ENCODE measurements at places on chromosomes 2 and 18.
A peak's percentile ranks its signal among the peaks of the same experiment; 100 is the strongest.

DNA sequence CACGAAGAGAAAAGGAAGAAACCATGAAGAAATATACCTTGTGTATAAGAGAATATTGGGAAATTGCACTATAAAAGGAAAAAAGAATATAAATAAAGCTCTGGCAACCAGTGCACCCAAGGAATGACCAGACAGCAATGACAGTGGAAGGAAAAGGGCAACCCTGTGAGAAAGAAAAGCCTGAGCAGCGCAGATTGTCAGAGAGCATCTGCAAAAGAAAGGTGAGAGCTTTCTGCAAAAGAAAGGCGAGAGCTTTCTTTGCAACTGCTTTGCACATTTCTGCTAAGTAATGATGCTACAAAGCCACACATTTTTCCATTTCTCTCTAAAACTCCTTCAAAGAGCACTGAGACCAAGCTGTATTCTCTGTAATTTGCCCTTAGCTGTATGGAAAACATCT is 83.6 kb downstream of the CTNNA2 start:
- DNase-seq, result no peak

GRCh38 chr18:5895299-5895875 is at the start of gene TMEM200C:
TSS of gene TMEM200C (minus strand) at chr18:5895522. CDS start at chr18:5892063, 3,459 bp downstream.
- no peak for DNase-seq

DNA sequence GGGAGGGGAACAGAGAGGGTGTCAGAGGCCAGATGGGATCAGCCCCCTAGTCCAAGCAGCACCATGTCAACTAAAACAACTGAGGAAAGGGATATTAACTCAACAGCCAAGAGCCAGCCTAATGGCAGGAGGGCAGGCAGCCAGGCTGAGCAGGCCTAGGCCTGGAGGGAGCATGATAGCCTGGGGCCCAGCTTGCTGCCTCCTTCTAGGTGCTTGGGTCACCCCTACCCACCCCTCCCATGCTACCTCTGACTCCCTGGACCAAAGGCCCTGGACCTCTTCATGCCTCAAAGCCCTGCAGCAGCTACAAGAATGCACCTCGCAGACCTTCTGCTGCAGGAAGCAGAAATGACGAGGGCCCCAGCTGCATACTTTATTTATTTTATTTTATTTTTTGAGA is 22.1 kb upstream of the TNS1 start:
- no peak for DNase-seq

- DNase-seq, result no peak
These were observed 226.3 kb downstream of the ATAD2B start for GRCh38 chr2:23700627-23701026.

DNA sequence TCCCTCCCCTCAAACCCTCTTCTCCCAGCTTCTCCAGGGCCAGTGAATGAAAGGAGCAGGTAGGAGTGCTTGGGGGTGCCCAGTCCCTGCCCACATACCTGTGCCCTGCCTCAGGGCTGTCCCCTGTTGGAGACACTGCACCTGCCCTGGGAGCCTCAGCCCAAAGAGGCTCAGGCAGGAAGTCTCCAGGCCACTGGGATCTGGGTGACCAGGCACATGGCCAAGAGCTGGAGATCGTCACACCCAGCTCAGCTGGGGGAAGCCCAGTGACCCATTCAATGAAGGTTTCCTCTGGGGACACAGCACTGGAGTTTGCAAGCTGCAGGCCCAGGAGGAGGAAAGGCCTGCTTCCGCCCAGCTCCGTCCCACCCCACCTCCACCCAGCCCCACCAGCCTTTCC is 156.4 kb downstream of the ZFP36L2 start:
- DNase-seq, result no peak

DNA sequence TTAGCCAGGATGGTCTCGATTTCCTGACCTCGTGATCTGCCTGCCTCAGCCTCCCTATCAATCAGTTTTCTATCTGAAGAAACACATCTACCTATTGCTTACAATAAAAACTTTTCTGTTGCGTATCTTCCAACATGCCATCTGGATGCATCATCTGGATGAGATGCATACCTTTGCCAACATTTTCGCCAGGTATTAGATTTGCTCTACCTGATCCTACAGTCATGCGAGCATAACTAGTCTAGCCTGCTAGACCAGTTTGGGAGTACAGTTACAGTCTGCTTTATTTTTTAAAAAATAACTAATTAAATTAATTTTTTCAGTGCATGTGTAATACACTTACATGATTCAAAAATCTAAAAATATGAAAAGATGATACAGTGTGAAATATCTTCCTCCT is 334.0 kb upstream of the MEX3C start:
- DNase-seq, result no peak

DNA sequence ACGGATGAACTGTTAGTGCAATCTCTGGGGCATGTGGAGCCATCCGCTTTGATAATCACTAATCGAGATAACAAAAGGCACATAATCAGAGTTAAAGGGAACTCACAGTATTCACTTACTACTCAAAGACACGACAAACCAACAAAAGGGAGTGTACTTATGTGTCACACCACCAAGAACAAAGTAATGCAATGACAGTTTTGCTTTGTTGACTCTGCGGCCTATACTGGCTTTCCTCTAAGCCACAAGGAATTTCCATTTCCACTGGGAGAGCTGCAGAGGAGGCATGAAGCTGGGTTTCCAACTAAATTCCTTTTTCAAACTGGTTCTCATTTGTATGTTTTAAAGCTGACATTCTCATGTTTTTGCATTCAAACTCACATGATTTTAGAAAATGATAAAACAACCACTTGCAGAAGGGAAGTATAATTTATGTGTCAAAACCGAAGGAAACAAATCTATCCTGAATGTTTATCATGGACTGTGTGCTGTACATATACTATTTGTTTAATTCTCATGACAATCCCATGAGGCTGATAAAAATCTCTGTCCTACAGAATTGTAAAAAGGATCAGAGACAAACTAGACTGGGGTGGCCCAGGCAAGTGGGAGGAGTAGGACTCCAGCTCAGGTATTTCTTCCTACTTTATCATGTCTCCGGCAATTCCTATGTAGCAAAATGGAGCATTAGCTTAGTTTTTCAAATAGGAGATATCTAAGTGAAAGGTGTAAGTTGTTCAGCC is 149.6 kb upstream of the SMAD7 start:
- DNase-seq, result no peak

DNA sequence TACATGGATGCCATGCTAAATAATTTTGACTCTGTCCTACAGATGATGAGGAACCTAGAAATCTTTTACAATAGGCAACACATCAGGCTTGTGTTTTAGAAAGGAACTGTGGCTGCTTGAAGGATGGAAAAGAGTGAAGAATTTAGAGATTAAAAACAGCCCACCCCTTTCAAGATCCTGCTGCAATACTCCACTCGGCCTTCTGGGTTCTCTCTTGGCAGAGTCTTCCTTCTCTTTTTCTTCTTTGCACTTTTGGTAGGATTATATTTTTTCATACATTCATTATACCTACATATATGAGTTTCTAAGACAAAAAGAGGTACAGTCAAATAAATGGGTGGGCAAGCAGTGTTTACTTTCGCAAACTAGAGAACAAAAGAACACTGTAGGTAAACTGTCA is 474.3 kb downstream of the ERBB4 start:
- no peak for DNase-seq

DNA sequence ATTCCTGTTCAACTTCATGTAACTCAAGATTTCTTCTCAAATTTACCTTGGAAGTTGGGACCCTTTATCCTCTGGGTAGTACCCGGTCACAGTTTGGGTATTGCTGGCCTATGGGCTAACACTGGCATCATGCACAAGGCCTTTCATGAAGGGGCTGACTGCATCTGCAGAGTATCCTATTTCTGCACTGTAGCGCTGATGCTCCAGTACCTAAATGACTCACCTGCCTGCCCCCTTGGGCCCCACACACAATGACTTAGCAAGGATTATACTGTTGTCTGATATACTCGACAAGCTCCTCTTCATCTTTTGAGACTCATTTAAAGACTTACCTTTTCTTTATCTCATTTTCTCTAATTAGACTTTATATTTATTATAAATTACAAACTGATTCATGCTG is 39.9 kb downstream of the DNAH6 start:
- DNase-seq, result no peak

DNA sequence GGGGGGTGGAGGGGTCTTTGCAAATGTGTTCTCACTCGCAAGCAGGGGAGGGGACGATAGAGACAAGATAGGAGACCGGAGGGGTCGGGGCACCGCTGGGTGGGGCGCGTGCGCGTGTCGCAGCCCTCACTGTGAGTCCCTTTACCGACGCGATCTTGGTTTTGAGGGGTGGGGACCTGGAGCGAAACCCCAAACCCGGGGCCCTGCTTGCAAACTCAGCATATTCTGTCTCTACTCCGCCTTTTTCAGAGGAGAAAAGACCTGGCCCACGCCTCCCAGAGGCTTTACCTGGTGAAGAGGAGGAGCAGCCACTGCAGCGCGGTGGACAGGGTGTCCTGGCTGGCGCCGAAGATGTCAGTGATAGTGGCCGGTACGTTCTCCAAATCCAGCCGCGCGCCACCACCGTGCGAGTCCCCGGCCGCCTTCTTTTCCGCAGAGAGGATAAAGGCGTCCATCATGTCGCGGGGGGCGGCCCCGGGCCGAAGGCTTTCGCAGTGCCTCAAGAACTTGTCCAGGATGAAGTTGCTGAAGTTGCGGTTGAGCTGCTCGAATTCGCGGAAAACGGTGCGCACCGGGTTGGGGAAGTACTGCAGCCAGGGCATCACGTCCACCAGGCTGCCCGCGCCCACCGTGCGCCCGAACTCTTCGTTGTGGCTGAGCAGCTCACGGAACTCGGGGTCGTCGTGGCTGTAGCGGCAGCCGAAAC is 1.7 kb downstream of the CYP1B1 start:
- DNase-seq, result no peak

DNA sequence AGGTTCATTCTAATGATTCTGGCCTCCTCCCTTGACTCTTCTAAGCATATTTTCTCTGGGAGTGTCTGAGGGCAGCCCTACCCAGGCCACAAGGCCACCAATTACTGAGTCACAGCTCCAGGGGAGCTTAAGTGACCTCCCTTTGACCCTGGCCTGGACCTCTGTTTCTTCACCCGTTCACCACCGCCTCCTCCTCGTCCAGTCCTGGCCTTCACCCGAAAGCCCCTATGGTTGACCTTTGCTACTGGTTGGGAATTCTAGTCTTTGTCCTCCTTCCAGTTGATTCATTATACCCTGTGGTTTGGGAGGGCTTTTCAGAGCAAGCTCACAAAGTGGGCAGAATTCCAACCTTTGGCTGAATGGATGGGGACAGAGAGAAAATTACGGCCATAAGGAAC is 72.6 kb downstream of the NRP2 start:
- DNase-seq, result no peak

- DNase-seq, result no peak
These were observed 17.1 kb downstream of the EDAR start for GRCh38 chr2:108971661-108972566.

- peak; percentile 11 for DNase-seq
These were observed 714 bp downstream of the RPIA start for GRCh38 chr2:88692187-88692586.

DNA sequence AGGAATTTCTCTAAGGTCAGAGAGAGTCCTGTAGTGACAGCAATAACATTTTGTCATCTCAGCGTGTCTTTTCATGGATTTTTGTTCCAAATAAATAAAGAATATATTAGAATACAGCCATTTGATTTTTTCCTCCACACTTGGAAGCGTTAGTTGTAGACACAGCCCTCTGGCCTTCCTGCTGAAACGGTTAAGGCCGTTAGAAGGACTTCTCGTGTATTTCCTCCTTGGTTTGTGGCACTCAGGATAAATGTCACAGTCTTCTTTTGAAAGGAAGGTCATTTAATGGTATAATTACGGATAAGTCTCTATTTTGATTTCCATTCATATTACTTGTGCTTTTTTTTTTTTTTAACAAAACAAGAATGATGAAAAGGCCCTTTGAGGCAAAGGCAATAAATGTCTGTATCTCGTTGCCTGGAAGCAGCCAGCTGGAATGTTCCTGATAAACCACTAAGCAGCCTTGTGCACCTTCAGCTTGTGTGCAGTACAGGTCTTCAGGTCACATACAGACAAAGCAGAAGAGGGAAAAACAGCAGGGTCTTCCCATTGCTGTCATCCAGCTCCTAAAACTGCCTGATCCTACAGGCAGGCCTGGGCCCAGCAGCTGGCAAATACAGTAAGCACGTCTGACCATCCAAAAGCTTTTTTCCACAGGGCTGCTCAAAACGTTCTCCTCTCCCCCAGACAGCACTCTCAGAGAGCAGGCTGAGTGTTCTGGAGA is 14.4 kb downstream of the EFR3B start:
- no peak for DNase-seq

DNA sequence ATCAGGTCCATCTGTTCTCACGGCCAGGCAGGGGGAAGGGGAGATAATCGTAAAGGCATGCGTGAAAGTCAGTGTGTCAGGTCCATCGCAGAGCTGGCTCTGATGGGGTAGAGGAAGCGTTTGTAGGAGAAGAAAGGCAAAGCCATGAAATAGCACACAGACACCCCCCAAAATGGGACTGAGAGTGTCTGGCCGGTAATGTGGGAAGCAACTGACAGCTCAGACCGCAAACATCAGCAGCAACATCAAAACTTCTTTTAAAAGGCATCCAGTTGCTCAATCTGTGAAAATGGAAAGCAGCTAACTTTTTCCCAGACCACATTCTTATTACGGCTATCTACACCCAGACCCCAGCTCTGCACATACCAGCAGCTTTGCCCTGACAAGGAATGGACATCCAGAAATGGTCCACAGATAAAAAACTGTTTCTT is 232.6 kb downstream of the EN1 start:
- DNase-seq, result no peak

- DNase-seq, result no peak
These were observed 105.0 kb upstream of the SMAD7 start for GRCh38 chr18:49055754-49056172.

DNA sequence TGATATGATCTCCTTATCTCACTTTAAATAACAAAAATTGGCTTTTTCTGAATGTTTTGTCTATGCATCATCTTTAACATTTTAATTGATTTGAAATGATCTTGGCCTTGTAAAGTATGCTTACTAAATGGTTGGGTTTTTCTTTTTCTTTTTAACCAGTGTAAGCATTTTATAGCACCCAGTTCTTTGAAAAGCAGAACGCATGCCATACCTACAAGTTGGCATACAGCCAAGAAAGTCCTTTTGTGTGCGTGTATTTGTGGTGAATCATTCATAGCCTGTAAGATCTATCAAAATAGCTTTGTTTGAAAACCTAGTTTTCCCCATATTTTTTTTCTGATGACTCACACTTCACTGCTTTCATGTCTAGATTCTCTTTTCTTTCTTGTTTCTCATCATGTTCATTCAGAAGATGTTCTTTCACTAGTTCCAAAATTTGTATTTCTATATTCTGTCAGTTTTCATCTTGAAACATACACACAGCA is 4.1 kb upstream of the VRK2 start:
- peak; percentile 1 for DNase-seq

DNA sequence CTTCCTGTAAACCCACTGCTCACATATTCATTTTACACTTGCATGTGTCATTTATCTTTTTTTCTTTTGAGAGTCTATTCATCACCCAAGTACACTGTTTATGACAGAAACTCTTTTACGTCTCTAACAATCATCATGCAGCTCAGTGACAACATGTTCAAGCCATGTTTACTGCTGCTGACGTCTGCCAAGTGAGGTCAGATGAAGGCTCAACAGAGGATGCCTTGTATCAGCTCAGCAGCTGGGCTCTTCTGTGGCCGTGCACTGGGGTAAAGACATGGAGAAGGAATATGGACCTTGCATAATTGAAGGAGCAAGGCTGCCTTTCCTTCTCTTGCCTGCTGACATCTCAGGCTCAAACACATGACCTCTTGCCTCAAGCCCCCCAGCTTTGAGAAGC is 99.6 kb downstream of the ADD2 start:
- DNase-seq, result no peak

Measured in activated CD4-positive, alpha-beta T cell treated with anti-CD3 and anti-CD28 coated beads, Interleukin-2, amount 50 U/mL, for 4 hours (primary cell).